Stimulated activated CD8-positive, alpha-beta memory T cell treated with anti-CD3 and anti-CD28 coated beads, Interleukin-7, amount 100 ng/mL, for 1 hour (primary cell): ENCODE measurements at places on chromosomes 12 and 14.

GRCh38 chr12:48185181-48185919, 1.9 kb downstream of the CCDC184 start:
- no peak for DNase-seq

DNA sequence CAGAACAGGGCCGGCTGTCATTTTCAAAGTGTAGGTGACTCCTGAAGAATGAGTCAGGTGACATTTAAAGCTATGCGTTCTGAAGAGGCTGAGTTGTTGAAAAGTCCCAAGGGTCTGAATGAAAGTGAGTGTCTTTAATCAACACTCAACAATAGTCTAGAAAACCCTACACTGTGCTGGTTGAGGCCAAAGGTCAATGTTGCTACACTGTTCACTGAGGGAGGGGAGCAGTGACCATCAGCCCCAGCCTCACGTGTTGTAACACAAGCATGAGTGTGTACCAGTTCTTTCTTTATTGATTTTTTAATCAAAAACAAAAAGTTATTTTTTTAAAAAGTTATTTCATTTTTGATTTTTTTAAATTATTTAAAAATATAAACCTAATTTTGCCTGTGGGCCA, 418.8 kb upstream of the LRFN5 start:
- DNase-seq = no peak

- DNase-seq = no peak
These were observed 292.4 kb downstream of the SYT1 start for GRCh38 chr12:79156846-79157463.

DNA sequence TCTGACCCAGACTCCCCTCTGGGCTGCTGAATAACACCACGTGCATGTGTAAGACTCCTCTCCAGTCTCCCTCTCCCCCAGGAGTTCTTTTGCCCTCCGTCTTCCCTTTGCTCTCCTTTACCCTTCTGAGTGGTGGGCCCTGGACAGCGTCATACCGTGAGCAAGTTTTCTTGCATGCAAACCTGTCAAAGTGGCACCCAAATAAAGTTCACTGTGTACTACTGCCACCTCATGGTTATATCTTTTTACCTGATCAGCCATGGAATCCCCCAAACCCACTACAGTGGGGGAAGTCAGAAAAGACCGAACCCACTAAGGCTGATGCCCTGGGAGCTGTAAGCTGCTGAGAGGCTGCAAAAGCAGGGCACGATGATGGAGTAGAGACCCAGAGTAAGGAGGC, 131.1 kb upstream of the VRK1 start:
- DNase-seq = no peak

GRCh38 chr12:123433615-123434014, 2.9 kb downstream of the RILPL2 start:
- DNase-seq = no peak

- no peak for DNase-seq
These were observed 258.7 kb upstream of the BTG1 start for GRCh38 chr12:92404259-92404894.

DNA sequence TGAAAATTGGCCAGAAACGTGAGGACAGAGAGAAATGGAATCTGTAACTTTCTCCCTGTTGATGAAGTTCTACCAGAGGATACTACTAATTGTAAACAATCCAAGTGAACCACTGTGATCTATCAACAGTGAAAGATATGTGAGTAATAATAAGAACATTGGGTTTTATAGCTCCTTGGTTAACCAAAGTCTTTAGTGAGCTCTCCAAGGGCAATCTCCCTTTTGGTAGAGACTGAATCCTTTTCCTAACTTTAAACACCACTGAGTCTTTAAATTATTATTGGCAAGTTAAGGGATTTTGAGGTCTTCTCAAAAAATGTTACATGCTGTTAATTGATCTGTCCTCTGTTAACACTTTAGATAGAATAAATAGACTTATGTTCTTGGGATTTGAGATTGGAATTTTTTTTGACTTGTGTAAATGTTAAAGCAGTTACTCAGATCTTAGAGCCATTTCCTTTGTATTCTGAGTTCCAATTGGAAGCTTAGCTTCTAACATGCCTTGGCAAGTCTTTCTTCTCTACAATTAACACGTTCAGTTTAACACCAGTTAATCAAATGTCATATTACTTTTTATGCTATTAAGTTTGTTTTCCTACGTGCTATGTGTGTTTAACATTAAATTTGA, 338.2 kb upstream of the DDHD1 start:
- no peak for DNase-seq

DNA sequence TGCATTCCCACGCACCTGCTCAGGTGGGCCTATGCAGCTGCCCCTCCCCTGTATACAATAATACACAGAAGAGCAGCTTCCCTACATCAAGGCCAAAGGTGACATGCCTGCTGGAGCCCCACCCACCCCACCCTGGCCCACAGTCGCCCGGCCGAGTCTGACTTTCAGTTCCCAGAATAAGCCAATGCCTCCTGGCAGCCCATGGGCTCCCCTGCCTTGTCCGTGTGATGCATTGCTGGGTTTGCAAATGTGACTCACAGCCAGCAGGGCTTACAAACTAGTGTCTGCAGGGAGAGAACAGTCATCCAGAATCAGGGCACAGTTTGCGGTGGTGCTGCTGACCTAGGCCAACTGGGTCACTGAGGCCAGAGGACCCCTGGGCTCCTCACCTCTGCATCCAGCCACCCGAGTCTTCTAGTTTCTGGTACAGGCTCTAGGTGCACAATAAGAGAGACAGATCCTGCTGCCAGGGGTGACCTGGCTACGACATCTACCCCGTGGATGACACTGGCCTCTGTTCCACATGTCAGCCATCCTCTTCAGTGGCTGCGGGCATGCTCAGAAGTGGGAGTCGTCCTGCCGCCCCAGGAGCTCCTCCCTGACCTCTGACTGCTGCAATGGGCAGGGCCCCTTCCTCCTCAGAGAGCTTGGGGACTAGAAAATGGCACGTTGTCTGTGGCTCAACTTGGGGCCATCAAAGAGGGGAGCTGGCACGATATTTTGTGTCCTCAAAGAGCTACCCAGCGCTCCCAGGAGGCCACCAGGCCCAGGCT, 84.5 kb downstream of the CHGA start:
- no peak for DNase-seq

- DNase-seq = no peak
These were observed 8.3 kb downstream of the MGAT4C start for GRCh38 chr12:86247871-86248270.
